NCI-H1417 treated with DMSO at 0.1 percent for 48 hours (cell line): ENCODE measurements at places on chromosomes 2 and 18.

DNA sequence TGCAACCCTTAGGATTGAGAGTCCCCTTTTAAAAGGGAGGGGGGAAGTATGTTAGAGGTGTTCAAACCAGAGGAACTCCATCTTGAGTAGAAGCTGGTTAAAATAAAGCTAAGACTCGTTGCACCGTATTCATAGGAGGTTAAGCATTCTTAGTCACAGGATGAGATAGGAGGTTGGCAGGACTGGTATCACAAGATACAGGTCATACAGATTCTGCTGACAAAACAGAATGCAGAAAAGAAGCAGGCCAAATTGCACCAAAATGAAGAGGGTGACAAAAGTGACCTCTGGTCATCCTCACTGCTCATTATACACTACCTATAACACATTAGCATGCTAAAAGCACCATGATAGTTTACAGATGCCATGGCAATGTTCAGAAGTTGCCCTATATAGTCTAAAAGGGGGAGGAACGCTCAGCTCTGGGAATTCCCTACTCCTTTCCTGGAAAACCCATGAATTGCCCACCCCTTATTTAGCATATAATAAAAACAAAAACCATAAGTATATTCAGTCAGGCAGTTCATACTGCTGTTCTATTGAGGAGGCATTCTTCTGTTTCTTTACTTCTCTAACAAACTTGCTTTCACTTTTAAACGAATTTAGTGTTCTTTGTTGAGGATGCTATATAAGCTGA, 192.2 kb upstream of the NDUFV2 start:
- no peak for DNase-seq

DNA sequence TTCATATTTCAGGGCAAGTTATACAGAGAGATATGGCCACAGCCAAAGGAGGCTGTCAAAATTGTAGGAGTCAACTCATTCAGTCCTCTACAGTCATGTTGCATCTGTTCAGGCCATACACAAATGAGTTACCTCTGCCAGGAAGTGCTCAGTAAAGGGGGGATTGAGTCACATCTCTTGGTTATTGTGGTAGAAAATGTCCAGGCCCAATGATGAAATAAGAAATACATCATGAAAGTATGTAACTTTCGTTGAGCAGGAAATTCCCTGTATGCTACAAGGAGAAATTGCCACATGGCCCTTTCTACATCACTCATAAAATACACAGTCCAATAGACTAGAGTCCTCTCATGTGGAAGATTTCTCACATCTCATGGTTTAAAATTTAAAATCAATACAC, 103.9 kb upstream of the COL3A1 start:
- DNase-seq, result no peak

GRCh38 chr2:171939743-171940071, 17.4 kb downstream of the HAT1 start:
- no peak for DNase-seq

- DNase-seq, result no peak
These were observed 2.5 kb upstream of the ADNP2 start for GRCh38 chr18:80106482-80107051.

DNA sequence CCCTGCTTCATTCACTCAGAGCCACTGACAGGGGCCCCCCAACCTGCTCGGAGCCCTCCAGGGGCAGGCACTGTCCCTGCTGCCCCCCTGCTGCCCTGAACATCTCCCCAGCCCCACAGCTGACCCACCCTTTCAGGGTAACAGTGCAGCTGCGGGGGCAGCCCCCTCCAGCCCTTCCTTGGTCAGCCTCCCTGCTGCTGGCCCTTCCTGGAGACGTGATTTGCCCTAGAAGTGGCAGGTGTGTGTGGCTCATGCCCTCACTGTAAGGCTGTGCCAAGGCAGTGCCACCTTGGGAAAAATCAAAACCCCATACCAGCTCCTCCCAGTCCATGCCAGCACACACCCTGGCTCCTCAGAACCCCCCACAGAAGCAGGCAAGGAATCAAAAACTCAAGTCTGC, 184.2 kb upstream of the HDAC4 start:
- DNase-seq, result no peak

DNA sequence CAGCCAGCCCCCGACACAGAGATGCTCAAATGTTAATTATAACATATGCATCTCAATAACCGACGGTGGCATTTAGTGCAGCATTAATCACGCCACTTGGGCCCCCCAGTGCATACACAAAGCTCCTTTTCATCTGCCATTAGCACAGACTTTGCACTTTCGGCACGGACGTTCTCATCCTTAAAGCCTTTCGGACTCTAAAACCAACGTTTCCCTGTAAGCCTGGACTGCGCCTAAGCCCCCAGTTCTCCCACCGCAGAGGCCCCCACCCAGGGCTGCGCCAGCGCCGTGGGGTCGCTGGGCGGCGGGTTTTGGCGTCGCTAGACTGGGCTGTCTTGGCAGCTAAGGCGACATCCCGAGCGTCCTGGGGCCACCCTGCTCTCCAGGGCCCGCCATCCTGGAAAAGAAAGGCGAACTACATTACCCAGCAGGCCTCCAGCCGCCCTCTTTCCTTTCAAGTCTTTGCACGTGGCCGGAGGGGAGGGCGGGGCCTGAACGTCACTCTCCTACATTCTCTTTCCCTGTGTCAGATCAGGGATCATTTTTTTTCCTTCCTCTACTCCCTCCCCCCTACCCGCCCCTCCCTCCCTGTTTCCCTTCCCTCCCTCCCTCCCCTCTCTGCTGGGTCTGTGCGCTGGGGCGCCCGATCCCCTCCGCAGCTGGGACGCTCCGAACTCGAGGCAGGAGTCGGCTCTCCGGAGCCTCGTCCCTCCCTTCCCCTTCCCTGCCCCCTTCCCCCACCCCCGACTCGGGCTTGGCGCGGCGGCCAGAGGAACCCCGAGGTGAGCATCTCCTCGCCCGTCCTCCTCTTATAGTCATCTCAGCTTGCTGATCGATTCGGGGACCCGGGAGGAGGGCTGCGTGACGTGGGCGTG, at the start of gene CTIF:
Gene CTIF (plus strand): TSS at position 501 of the 875 bp plus-strand sequence. CDS start 80,535 bp downstream, outside the sequence.
- peak; percentile 89 for DNase-seq

DNA sequence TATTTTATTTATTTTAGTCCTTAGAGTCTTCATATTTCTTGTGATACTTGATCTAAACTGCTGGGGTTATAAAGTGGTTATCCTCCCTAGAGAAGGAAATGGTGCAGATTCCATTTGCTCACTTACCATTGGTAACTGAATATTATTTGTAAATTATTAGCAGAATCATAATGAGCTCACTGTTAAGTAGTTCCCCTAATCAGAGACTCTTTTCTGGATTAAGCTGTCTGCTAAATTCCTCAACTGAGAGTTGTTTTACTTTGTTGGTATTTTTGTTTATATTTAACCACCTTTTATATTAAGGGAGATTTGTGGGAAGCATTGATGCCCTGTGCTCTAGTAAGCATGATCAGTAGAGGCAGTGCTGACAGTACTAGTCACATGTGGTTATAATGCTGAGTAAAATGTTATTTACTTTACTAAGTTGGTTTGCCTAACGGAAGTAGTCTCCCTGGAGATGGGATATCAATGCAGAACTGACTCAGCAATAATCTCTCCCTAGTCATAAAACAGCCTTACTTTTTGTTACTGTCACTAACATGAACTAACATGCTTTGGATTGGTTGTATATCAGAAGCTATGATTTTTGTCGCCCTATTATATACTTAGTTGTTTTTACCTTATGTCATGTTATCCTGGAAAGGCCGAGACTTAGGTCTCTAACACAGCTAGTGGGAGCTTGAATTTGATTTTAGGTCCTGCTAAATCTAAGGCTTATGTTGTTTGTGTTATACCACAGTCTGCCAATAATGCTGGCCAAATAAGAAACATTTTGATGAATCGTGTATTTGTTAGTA, 166.7 kb downstream of the MCFD2 start:
- no peak for DNase-seq

DNA sequence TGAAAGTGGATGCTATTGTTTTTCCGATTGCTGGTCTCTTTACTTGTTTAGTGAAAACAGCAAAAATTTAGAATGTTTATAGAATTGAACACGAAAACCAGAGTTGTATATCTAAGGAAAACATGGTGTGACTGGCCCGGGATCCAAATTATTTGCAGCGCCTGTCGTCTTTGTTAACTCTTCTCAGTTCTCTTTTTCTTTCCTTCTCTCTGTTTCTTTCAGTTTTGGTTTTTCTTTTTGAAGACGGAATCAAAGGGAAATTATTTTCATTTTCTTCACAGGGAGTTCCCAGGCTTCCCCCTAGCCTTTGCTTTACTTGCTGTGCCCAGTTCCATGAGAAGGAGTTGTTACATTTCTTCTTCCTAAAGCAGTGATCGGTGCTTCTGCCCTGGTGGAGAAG, 76.0 kb downstream of the AGAP1 start:
- DNase-seq, result no peak

DNA sequence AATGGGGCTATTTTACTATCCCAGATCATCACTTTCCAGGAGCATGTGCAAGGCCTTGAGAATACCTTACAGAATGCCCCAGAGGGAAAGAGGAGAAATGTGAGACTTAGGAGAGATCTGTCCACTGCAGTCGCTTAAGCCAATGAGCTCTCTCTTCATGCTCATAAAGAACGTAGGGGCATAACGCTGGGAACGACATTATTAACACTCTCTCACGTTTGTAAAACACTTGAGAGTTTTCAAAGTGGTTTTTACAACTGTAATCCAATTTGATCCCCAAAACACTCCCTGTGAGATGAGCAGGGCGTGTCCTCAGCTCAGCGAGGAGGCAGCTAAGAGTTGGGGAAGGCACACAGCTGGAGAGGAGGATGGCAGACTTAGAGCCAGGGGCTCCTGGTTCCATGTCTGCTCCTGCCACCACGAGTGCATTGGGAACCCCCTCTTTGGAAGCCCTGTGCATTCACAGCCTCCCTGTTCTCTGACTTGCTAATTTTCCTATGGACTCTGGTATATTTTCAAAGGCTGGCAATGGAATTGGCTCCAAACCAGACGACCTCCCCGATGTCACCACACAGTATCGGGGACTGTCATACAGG, 97.4 kb downstream of the PLB1 start:
- DNase-seq, result no peak

DNA sequence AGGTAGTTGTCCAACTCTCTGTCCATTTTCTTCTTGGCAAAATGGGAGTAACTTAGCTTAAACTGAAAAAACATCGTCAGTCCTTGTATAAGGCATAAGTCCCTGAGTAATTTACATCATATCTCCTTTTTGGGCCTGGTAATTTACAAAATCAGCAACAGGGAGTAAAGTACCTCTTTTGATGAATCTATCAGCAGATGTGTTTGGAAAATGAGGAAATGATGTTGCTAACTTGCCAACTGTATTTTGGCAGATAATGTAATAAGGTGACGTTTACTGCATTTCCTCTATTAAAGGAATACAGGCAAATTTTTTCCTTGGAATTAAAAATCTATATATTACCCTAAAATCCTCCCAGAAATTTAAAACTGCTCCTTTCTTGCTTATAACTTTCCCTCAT, 29.2 kb downstream of the ANKRD44 start:
- no peak for DNase-seq

DNA sequence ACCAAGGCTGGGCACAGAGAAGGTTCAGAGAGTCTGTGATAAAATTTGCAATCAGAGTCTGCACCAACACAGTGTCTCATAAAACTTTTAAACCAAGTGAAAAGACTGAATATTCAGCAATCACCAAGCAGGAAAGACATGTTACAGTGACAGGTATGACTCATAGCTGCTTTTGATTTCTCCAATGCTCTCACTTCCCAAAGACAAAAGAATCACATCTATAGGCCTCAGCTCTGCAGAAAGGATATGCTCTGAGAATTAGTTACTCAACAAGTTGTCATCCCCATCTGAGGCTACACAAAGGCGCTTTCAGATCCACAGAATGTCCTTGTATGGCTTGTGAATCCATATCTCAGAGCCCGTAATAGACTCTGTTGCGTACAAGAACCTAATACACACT, 92.5 kb downstream of the KCNF1 start:
- DNase-seq, result no peak

GRCh38 chr2:9099341-9099751, 95.9 kb upstream of the MBOAT2 start:
- DNase-seq, result no peak

- DNase-seq, result no peak
These were observed 104.9 kb downstream of the TGIF1 start for GRCh38 chr18:3554811-3555427.

- no peak for DNase-seq
These were observed 24.9 kb upstream of the PDCL3 start for GRCh38 chr2:100537918-100538317.

GRCh38 chr2:222290736-222291484, 7.9 kb downstream of the PAX3 start:
- DNase-seq, result no peak

GRCh38 chr18:27793013-27793785, 383.7 kb downstream of the CDH2 start:
- no peak for DNase-seq

DNA sequence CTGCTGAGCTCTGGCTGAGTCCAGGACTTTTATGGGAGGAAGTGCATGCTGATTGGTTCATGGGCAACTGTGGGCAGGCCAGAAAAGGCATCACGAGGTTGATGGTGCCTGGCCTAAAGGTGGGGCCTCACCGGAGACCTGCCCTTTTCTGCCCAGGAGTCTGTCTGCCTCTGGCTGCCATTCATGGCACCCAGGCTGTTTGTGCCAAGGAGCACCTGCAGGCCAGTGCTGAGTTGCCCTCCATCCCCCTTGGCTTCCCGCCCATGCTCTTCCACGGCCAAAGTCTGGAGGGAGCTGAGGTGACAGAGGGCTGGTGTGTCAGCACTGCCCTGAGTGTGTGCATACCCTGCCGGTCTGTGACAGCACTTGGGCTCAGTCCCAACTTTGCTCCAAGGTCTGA, 123.2 kb downstream of the PTH2R start:
- no peak for DNase-seq

DNA sequence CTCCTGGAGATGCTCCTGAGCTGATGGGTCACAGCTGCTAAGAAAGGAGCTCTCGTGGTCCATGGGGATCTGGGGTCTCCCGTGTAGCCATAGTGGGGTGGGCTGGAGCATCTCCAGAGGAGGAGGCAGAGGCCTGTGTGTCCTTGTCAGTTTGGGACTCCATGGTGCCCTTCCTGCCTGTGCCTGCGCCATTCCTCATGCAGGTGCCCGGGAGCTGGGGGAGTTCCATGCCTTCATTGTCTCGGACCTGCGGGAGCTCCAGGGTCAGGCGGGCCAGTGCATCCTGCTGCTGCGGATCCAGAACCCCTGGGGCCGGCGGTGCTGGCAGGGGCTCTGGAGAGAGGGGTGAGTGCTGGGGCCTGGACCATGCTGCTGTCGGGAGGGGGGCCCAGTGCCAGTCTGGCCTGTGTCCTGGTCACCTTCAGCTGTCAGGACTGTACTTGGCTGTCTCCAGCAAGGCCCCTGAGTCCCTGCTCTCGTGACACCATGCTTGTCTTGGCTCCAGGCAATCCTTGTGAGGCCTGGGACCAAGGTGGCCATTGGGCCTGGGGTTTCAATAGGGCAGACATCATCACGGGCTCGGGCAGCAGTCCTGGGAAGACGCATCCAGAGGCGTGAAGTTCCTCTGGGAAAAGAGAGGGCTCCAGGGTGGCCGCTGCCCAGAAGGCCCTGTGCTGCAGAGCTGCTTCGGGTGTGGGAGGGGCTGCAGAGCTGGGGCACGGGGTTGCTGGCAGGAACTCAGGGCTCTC, 7.3 kb downstream of the CAPN10 start:
- no peak for DNase-seq

- no peak for DNase-seq
These were observed 65.5 kb downstream of the CABLES1 start for GRCh38 chr18:23200756-23201155.

GRCh38 chr2:38610851-38611801, 8.4 kb upstream of the HNRNPLL start:
- no peak for DNase-seq
